ENCODE measurements at places on chromosomes 1 and 21.

GRCh38 chr21:36486246-36486645 is 6.3 kb upstream of the CLDN14 start:
- DNase-seq, result no peak

- DNase-seq, result no peak
Measured at GRCh38 chr1:87399264-87399663, 70.6 kb downstream of the LMO4 start.

GRCh38 chr1:243559575-243560162 is 290.4 kb downstream of the AKT3 start:
- DNase-seq, result no peak

DNA sequence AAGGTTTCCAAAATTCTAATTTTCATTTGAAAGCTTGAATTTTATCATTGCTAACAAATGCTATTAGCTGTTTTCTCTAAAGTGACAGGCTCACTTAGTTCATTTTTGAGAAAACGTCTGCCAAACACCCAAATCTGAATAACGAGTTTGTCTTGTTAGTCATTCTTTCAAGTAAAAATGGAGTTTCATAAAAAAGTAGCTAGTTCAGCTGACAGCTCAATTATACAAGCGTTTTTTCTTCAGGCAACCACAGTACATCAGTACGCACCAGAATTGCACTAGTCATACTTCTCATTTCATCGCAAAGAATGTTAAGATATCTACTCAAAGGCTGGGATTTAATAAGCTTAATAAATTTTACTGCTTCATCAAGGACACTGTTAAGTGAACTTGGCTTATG is 72.3 kb upstream of the SLFNL1 start:
- no peak for DNase-seq

DNA sequence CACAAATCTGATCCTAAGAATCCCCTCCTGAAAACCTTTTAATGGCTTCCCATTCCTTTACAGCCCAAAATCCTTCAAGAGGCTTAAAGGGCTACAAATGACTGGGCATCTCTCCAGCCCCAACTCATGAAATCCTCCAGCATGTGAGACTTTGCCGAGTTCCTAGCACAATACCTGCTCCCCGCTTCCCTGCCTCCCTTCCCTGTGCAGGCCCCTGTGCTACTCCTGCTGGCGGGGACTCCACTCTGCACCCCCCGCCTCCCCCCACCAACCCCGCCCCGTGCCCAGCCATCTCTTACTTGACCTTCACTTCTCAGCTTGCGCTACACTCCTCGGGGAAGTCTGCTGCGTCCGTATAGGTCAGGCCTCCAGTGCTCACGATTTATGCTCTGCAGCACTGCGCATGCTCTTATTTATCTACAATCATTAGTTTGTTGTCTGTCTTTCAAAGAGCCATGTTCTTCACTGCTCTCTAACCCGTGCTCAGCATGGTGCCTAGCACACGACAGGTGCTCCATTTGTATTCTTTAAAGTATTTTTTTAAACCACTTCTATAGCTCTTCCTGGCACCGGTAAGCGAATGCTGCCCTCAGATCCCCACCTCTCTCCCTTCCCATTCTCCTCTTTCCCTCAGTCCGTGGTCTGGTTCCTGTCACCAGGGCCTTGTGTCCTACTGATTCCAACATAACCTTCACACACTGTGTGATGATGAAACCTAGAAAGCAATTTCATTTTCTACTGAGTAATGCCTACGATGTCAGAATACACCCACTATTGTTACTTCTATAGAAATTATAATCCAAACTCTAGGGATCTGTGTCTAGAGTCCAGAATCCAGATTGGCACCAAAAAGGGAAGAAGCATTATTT is 37.5 kb upstream of the PLA2G2C start:
- no peak for DNase-seq

DNA sequence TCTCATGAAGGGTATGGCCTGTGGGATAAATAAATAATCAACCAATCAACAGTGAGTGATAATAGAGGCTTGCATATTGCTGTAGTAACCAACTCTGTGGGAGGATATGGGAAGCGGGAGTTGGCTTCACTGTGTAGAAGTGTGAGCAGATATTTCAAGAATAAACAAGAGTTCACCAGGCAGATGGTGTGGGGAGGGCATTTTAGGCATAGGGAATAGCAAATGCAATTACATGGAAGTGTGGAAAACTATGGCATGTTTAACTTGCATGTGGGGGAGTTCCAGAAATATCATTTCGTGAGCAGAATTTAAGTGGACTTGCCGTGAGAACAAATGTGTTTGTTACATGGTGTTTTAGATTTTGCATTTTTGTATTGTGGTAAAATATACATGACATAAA is 95.2 kb downstream of the SPATA46 start:
- no peak for DNase-seq

- DNase-seq, result no peak
Measured at GRCh38 chr1:18869847-18870594, 10.6 kb upstream of the TAS1R2 start.

- DNase-seq, result no peak
Measured at GRCh38 chr1:36027766-36028165, 56.1 kb upstream of the TEKT2 start.

- no peak for DNase-seq
Measured at GRCh38 chr1:18954270-18955071, 2.0 kb downstream of the IFFO2 start.

DNA sequence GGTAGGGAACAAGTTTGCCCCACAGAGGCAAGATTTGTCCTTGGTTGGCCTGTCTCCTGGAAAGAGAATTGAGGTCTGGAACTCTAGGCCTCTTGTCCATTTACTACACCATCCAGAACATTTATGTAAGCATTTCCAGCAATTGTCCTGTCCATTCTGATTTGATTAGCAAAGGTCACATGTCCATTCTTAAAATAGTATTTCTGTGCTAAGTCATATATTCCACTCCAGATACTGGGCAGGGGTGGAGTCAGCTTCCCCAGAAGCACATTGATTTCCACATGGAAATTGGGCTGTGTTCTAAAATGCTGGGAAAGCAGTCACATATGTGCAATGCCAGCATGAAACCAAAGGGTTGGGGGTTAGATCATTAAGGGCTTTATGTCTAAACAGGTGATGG is 21.5 kb upstream of the FMN2 start:
- no peak for DNase-seq

GRCh38 chr1:248852481-248853405 is 6.1 kb downstream of the ZNF692 start:
- no peak for DNase-seq

DNA sequence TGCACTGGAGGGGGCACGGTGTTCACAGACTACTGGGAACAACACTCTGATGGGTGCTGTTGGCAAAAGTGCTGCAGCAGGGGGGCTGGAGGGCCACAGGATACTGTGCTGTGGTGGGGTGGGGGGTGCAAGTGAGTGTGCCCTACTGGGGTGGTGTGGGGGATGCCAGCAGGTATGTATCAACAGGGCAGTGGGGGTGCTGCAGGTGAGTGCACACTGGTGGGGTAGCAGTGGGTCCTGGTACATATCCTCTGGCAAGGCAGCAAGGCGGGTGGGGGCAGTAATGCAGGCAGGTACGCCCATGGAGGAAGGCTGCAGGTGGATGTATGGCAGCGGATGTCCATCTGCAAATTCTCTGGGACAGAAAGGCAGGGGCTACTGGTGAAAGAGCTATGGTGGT is 48.8 kb upstream of the CD53 start:
- DNase-seq, result no peak

DNA sequence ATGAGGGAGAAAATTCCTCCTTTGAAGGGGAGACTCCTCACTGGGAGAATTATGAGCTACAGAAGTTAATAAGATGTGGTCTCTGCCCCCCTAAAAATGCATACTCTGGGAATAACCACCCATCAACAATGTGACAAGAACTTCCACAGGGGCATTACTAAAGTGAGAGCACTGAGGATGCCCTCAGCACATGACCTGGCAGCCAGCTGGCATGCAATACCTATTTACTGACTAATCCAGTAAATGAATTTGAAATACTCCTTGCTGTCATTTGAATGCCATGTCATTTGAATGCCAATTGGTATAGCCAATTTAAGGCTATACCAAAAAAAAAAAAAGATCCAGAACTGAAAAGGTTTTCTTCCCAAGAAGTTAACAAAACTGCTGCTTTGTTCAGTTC is 30.8 kb downstream of the PLPP3 start:
- no peak for DNase-seq

DNA sequence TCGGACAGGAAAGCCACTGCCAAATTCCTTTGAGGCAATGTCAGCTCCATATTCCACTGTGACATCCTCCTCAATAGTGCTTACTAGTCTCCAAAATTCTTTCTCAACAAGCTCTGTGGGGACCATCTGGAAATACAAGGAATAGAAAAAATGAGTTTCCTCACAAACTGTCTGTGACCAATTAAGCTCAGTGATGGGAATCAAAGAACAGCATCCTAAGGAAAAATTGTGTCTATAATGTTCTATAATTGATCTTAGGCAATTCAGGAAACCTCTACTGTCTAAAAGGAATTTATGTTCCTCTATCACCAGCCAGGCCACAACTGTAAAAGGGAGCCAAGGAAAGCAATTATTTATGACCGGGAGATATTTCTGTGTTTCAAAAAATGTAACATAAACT is 46.1 kb upstream of the SYT2 start:
- no peak for DNase-seq

GRCh38 chr1:59477286-59477685 is 180.4 kb downstream of the FGGY start:
- DNase-seq, result peak; percentile 32

DNA sequence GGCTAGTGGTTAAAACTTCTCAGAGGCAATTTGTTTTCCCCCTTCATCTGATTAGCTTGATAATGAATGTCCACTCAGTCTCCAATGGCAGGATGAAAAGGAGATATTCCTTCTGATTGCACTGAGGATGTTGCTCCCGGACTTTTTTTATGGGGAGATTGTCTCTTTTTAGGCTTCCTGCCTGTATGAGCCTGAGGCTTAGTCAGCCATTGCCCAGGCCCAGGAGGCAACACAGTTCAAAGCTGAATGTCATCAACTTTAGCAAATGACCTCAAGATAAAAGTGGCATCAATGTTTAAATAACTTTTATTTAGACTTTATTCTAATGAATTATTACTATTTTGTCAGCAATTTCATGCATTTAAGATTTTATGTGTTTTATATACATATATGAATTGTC is 162.9 kb upstream of the PTBP2 start:
- DNase-seq, result no peak

DNA sequence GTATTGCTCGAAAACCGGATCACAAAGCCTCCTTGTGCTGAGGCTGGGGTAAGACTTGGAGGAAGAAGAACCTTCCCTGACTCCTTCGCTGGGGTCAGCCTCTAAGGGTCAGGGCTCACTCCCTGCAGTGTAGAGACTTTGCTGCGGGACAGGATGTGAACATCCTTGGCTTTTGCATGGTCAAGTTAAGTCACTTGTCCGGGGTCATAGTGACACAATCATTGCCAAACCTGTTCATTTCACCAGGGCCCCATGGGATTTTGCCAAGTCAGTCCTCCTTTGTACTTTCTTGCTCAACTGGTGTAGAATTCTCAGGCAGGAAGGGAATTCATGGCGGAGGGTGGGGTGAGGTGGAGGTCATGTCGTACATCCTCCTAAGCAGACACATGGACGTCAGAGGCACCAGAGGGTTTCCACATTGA is 24.7 kb upstream of the IL10 start:
- DNase-seq, result no peak

- no peak for DNase-seq
Measured at GRCh38 chr21:41315726-41316125, 875 bp upstream of the FAM3B start.

DNA sequence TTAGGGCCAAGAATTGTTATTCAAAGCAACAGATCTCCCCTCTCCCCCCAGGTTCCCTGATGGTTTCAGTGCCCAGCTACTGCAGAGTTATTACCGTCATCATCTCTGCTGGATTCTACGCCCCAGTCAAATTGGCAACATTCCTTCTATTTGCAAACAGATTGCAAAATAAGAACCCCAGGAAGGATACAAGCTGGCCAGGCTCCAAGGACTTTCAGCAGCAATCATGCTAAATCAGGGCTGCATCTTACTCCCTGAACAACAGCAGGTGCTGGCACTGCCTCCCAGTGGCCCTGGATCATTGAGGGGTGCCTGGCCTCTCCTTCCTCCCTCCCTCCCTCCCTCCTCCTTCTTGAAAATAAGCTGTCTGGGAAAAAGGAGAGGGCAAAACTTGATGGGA is 521.6 kb upstream of the BEND5 start:
- no peak for DNase-seq

- DNase-seq, result no peak
Measured at GRCh38 chr1:156203331-156203730, 9.4 kb downstream of the SLC25A44 start.

DNA sequence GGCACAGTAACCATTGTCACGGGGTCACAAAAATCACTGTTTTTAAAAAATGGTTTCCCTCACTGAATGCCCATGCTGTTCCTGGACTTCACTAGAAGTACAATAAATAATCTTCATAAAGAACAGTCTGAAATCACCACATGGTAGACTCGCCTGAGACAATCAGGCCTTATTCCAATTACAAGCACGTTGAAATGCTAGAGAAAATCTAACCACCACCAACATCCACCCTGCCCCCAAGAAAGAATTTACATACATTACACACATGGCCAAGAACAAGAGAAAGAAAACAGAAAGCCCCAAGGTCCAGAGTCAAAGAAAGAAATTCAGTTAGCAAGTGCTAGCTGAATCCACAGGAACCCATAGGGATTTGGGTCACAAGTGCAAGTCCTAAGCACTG is 107.0 kb upstream of the ERG start:
- DNase-seq, result no peak

- no peak for DNase-seq
Measured at GRCh38 chr1:12434686-12435085, 183.3 kb downstream of the DHRS3 start.

DNA sequence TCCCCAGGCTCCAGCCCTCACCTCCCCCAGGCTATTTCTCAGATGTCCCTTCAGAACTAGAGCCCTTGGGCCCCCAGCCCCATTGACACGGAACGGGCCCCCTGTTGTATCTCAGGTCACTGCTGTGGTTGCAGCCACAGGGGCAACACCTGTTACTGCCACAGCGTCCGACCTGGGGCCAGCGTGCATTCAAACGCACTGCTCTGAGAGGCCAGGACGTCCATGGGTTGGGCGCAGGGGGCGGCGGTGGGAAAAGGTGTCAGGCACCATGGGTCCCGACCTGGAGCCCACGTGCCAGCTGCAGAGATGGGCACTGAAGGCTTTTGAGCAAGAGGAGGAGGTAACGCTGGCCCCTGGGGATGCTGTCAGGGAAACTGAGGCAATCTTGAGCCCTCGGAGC is 13.3 kb downstream of the FAAP20 start:
- DNase-seq, result no peak

DNA sequence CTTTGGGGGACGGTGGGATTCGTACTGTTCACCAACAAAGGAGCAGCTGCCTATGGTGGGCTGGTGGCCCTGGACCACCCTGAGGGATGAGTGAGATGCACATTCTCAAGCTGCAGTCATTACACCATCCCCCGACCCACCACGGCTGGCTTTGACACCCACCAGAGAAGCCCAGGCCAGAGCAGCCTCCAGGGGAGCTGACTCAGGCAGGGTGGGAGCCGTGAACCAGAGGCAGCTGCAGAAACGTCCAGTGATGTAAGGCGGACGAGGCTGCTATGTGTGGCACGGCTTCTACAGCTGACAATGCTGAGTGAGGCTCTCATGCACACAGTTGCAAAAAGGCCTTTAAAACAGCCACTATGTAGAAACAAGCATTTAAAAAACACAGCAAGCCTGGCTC is 40.1 kb downstream of the CHAF1B start:
- DNase-seq, result no peak

DNA sequence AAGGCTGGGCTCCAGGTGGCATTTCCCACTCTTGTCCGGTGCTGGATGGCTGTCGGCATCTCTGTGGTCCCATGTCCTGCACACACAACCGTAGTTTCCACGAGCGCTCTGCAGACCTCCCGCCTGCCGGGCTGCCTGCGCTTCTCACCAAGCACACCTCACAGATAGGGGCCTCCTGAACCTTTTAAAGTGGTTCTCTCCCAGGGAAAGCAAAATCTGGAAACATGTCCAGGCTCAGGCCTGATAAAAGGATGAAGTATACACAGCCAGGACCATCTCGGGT is 46.2 kb downstream of the CAPN9 start:
- no peak for DNase-seq

All from stimulated activated CD4-positive, alpha-beta T cell treated with anti-CD3 and anti-CD28 coated beads, Interleukin-2, amount 100 ng/mL, for 48 hours (primary cell).